ENCODE measurements at places on chromosomes 12 and 14. TPM values are rescaled to one million over a fixed set of nuclear protein-coding genes. Genes with fewer than 3 reads are reported as not detected.

DNA sequence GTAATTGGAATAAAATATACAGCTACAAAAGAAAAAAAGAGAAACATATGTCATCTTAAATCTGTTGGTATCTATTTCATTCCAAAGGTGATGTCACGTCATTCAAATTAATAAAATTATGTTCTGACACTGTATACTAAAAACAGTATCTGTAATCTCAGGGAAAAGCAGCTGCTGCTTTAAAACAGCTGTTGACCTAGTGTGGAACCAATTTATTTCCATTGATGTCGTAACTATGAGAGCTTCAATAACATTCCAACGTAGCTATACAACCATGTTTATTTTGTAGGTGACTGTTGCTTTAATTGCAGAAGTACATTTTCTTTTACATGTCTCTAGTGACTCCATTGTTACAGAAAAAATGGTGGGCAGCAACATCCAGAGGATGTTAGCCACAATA lies 571.7 kb downstream of the RPS29 start:
- DNase-seq: no peak

DNA sequence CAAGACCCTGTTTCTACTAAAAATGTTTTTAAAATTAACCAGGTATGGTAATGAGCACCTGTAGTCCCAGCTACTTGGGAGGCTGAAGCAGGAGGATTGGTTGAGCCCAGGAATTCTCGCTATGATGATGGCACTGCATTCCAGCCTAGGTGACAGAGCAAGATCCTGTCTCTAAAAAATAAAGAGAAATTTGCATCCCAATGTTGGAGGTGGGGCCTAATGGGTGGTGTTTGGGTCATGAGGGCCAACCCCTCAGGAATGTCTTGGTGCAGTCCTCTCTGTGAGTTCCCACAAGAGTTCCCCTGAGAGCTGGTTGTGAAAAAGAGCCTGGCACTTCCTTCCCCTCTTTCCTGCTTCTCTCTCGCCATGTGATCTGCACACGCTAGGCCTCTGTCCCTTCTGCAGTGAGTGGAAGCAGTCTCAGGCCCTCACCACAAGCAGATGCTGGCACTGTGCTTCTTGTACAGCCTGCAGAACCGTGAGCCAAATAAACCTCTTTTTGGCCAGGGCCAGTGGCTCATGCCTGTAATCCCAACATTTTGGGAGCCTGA lies 11.3 kb downstream of the ACOT6 start:
- no peak for DNase-seq

DNA sequence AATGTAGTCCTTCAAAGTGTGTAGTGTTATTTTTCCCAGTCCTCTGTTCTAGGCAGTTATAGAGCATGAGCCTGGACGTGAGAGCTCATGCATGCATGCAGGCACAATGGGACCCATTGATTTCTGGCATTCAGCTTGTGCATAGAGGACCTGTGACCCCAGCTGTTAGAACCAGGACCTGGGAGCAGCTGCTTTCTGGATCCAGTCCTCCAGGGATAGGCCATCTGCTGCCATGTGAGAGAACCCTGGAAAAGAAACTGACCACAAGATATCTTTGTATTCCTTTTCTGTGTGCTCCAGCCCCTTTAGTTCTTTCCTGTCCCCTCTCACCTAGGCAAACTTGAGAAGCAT lies 76.9 kb downstream of the SUSD6 start:
- DNase-seq: no peak

DNA sequence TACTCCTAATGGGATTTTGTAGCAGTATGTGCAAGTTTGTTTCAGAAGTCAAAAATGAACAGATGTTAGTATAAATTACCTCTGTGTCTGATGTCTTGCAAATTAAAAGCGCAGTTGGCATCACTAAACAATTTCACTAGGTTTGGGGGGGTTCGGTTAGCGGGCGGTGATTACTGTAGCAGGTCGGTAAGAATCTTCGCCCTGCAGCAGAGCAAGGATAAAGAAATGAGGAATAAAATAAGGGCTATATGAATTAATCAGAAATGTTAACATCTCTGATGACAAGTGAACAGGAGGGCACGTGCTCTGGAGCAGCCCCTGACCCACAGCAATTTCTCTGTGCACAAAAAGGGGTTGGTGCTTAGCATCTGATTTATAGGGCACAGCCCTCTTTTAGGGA lies 43.6 kb upstream of the VSX2 start:
- DNase-seq: no peak

DNA sequence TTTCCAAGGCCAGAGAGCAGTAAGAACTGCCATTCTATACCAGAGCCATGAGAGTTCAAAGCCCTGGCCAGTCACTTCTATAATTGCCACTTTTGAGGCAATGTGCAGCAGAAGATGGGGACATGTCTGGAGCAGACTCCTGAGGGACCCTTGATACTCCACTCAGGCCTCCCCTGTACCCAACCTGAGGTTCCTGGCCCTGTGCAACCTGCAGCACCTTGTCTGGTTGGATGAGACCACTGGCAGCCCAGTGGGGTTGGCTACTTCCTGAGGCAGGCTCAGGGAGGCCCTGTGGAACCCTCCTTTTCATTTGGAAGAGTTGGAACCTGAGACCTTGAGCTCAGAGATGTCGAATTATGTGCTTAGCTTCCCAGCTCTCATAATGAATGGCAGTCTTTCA lies 54.4 kb downstream of the GALNT16 start:
- no peak for DNase-seq

GRCh38 chr12:109497675-109498074 lies 20.2 kb downstream of the UBE3B start:
- DNase-seq: no peak

GRCh38 chr14:50924843-50925242 lies 19.4 kb downstream of the PYGL start:
- DNase-seq: no peak

DNA sequence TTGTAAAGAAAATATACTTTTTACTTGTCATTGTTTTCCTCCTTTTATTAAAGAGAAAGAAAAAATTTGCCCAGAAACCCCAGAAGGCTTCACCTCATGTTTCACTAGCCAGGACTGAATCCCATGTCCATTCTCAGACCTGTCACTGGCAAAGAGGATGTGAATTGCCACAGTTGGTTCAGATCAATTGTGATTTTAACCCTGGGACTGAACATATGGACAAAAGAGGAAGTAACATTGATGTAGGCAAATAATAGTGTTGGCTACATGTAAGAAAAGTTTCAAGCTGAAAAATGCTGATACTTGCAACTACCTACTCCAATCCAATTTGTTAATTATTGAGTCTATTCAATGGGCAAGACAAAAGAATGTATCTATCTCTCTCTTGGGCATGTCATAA lies 8.6 kb upstream of the CCDC196 start:
- no peak for DNase-seq

DNA sequence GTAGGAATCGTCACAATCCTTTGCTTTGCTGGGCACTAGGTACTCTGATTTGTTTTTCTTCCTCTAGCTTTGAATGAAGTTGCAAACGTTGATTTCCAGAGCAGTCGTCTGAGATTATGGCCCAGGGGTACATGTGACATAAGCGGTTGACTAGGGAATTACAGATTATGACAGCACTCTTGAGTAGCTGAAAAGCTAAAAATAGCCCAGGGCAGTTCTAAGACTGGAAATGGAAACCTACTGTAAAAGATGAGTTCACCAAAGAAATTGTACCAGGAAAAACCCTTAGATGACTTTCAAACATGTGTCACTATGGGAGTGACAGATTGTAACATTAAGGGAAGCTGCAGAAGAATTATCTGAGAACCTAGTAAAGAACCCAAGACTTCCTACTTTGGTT lies 108.5 kb downstream of the ANO6 start:
- DNase-seq: no peak

DNA sequence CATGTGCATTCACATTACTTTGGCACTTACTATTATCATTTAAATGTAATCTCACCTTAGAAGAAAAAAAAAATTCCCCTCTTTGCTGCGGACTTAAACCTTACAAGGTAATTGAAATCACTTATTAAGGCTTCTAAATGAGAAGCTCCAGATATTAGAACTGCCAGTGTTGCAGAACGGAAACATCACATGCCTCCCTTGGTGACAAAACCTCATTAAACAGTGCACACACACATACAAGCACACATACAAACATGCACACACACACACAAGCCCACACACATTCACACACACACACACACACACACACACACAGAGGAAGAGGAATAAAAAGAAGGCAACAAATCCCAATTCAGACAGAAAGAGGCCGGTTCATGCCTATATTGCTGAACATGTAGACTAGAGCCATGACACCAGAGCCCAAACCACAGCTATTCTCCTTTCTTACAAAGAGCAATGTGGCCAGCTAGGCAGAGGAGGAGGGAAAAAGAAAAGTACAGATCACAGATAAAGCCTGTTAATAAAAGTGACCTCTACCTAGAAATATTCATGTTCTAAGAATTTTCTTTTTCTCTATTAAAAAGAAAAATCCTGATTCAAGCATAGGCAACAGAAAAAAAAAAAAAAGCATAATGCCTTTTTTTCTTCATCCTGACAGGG lies 405.2 kb upstream of the FLRT2 start:
- DNase-seq: no peak

DNA sequence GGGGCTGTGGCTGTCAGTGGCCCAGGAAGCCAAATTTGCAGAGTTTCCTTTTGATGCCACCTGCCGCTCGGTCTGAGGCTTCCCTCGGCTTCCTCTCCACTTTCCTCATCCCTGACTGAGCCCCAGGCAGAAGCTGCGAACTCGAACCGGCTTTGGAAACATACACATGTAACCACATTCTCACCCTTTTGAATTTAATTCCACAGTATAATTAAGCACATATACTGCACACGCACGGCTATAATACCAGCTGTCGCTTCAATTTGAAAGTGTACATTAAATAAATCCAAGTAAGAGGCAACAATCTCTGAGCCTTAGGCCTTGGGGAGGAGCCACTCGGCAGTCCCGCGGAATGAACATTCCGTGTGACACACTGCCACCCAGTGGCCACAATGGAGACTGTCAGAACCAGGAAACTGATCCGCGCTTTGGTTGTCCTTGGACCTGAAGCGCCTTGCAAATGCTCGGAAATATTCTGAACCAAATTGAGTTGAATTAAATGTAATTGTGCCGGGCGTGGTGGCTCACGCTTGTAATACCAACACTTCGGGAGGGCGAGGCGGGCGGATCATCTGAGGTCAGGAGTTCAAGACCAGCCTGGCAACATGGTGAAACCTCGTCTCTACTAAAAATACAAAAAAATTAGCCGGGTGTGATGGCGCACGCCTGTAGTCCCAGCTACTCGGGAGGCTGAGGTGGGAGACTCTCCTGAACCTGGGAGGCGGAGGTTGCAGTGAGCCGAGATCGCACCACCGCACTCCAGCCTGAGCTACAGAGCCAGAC lies 117.9 kb upstream of the TMPO start:
- peak; percentile 64 for DNase-seq

GRCh38 chr12:68335462-68335861 lies 3.3 kb upstream of the MDM1 start:
- DNase-seq: no peak

GRCh38 chr12:38158428-38159091 lies 158.0 kb upstream of the ALG10B start:
- DNase-seq: no peak

DNA sequence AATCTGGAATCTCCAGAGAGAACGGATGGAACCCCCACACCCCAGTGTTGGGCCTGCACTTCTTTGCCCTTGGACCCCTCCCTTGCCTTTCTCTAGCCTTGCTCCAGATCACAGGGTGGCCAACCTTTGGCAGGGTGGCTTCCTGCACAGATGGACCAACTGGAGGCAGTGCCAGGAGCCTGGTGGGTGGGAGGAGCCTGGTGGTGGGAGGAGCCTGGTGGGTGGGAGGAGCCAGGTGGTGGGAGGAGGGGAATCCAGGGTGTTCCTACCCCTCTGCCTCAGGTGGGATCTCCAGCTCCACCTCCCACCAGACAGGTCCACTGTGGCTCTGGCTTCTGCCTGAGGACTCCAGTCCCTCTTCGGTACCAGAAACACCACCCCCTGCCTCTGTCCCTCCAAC lies 15.0 kb upstream of the ORAI1 start:
- DNase-seq: peak; percentile 87

- no peak for DNase-seq
Observed at GRCh38 chr14:37253905-37254304, 56.2 kb downstream of the MIPOL1 start.

GRCh38 chr12:8849876-8850275 lies 27.5 kb downstream of the A2ML1 start:
- DNase-seq: no peak

GRCh38 chr12:80419644-80420043 lies 24.4 kb upstream of the PTPRQ start:
- no peak for DNase-seq

DNA sequence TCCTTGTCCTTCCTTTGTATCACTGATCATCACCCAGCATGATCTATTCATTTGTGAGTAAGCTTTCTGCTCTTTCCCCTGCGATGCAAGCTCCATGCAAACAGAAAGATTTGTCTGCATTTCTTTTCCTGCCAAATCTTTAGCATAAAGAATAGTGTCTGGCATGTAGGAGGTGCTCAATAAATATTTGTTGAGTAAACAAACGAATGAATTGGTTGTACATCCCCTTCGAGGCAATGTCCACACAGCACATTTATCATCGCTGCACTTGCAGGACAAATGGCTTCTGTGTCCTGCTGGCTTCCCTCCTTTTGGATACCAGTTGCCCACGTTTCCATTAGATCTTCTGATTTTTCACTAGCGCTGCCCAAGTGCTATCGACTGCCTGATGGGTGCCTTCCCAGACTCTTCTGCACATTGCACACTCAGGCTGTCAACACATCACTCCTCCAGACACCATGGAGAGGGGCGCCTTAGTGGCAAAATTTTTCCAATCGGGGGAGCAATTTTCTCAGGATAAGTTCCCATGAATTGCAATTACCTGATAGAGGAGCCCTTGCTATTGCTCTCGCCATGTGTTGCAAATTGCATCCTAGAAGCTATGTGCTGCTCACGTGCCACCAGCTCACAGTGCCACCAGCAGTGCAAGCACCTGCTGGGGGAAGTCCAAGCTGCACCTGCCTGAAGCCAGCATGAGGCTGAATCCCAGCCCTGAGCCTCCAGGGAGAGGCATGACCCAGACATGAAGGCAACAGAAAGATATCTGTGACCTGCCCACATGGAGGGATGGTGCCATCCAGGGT lies 206.6 kb downstream of the KIF26A start:
- no peak for DNase-seq

- DNase-seq: no peak
Observed at GRCh38 chr12:2228535-2228934, 175.7 kb downstream of the CACNA1C start.

DNA sequence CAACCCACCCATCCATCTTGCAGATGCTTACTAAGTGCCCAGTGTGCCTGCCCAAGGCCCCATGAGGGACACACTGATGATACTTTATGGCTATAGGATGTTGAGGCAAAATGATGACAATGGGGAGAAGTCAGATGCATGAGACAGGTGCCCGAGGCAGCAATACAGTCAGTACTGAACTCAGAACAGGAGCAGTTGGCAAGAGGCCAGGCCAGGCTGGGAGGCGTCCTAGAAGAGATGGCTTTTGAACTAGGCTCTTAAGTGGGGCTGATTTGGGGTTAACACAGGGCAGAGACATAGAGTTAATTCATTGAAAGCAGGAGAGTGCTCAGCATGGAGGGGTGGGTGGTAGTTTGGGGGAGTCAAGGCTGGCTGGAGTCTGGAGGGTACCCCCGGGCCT lies 15.6 kb downstream of the PLBD2 start:
- no peak for DNase-seq

The CCDC175 gene
- total RNA-seq: 0.19 TPM

The LMO3 gene
- total RNA-seq: 16.7 TPM

The CCDC198 gene
- total RNA-seq: not detected

The TPH2 gene
- 0.90 TPM for total RNA-seq

The KRT78 gene
- total RNA-seq: not detected

The RIN3 gene
- total RNA-seq: 1.9 TPM

The PLA2G1B gene
- not detected for total RNA-seq

The WNT1 gene
- not detected for total RNA-seq

The TMTC1 gene
- total RNA-seq: 19.8 TPM

The SLIRP gene
- 383 TPM for total RNA-seq

The ACSM4 gene
- total RNA-seq: not detected

The PCED1B gene
- 4.9 TPM for total RNA-seq

The G2E3 gene
- total RNA-seq: 75.9 TPM

The LAG3 gene
- 2.8 TPM for total RNA-seq

Data from H1 (cell line).